Aortic smooth muscle cell (primary cell): ENCODE measurements at places on chromosomes 11 and 22. TPM values are rescaled to one million over a fixed set of nuclear protein-coding genes. Genes with fewer than 3 reads are reported as not detected.

Gene EI24
- 91.4 and 92.1 TPM in 2 replicates for total RNA-seq

Gene BRSK2
- total RNA-seq = 0.12 and 0.26 TPM in 2 replicates

Gene GAB4
- not detected in 2 replicates for total RNA-seq

Gene UPK2
- not detected in 2 replicates for total RNA-seq

Gene OR10A2
- total RNA-seq = not detected in 2 replicates

Gene ZNF74
- total RNA-seq = 5.0 and 5.1 TPM in 2 replicates

Gene HORMAD2
- total RNA-seq = not detected in 2 replicates

Gene ISX
- total RNA-seq = not detected in 2 replicates

Gene ANGPTL5
- 0.25 and 0.92 TPM in 2 replicates for total RNA-seq

Gene SLC5A12
- total RNA-seq = under 0.01 and 0.06 TPM in 2 replicates

Gene PKDREJ
- under 0.01 and 0.06 TPM in 2 replicates for total RNA-seq

Gene TP53AIP1
- total RNA-seq = not detected in 2 replicates

Gene NNMT
- total RNA-seq = 311 and 473 TPM in 2 replicates

Gene P4HA3
- 3.6 and 10.6 TPM in 2 replicates for total RNA-seq

Gene C11orf52
- 0.40 and 1.1 TPM in 2 replicates for total RNA-seq

Gene JHY
- total RNA-seq = 1.1 and 2.0 TPM in 2 replicates

Gene PLEKHB1
- 0.37 and 0.40 TPM in 2 replicates for total RNA-seq

Gene HPX
- 0.79 and 1.4 TPM in 2 replicates for total RNA-seq

Gene TRIM51
- not detected in 2 replicates for total RNA-seq

Gene C22orf31
- total RNA-seq = not detected in 2 replicates

Gene SYT9
- total RNA-seq = 0.06 and 0.13 TPM in 2 replicates

Gene C22orf39
- total RNA-seq = 15.9 and 23.4 TPM in 2 replicates

Gene AQP11
- total RNA-seq = 0.40 and 0.56 TPM in 2 replicates

Gene KCNJ11
- total RNA-seq = not detected in 2 replicates

Gene APOBEC3G
- total RNA-seq = 10.4 and 11.0 TPM in 2 replicates

Gene OSBP2
- 2.2 and 2.9 TPM in 2 replicates for total RNA-seq

Gene VPREB1
- not detected in 2 replicates for total RNA-seq

Gene GPR83
- total RNA-seq = under 0.01 and 0.26 TPM in 2 replicates

Gene HMOX1
- 80.9 and 87.3 TPM in 2 replicates for total RNA-seq

Gene PTPRCAP
- 0.25 and 0.26 TPM in 2 replicates for total RNA-seq

Gene SCUBE1
- 0.19 TPM in 1 of 2 replicates, not detected in the other for total RNA-seq

Gene PTPN5
- not detected in 2 replicates for total RNA-seq

Gene RAPSN
- total RNA-seq = 0.13 and 0.19 TPM in 2 replicates

Gene SLC22A6
- not detected in 2 replicates for total RNA-seq

Gene GNAZ
- 1.8 and 2.8 TPM in 2 replicates for total RNA-seq

Gene RIMBP3C
- total RNA-seq = 0.19 and 0.53 TPM in 2 replicates

Gene PARVG
- 0.06 and 0.13 TPM in 2 replicates for total RNA-seq

Gene SLC1A2
- total RNA-seq = 1.4 and 5.4 TPM in 2 replicates

Gene SLC5A4
- total RNA-seq = 0.13 and 0.31 TPM in 2 replicates

Gene IGF2
- under 0.01 TPM in 1 of 2 replicates, not detected in the other for total RNA-seq

Gene CRYBA4
- not detected in 2 replicates for total RNA-seq

Gene KCNJ1
- total RNA-seq = 0.06 TPM in 1 of 2 replicates, not detected in the other

Gene PLAAT4
- 24.3 and 24.6 TPM in 2 replicates for total RNA-seq

Gene APLNR
- 0.19 and 0.66 TPM in 2 replicates for total RNA-seq

Gene MEI1
- total RNA-seq = 1.2 TPM in 2 replicates

Gene PLAAT2
- total RNA-seq = not detected in 2 replicates

Gene TIMP3
- total RNA-seq = 23.5 and 45.7 TPM in 2 replicates

Gene CD3G
- total RNA-seq = not detected in 2 replicates

Gene PGGHG
- 8.1 and 9.5 TPM in 2 replicates for total RNA-seq

Gene PKP3
- 0.81 and 1.3 TPM in 2 replicates for total RNA-seq

Gene CEP126
- total RNA-seq = 4.2 and 6.3 TPM in 2 replicates

Gene ARL14EP
- total RNA-seq = 18.6 and 20.3 TPM in 2 replicates

Gene FOLR3
- 0.13 and 0.50 TPM in 2 replicates for total RNA-seq

Gene CASP5
- not detected in 2 replicates for total RNA-seq

Gene SYT7
- 8.9 and 21.5 TPM in 2 replicates for total RNA-seq

Gene NXPE1
- total RNA-seq = not detected in 2 replicates

Gene HBG2
- total RNA-seq = 0.19 TPM in 1 of 2 replicates, not detected in the other

Gene FAM180B
- not detected in 2 replicates for total RNA-seq

Gene GRAP2
- not detected in 2 replicates for total RNA-seq

Gene ANO1
- 3.8 and 16.4 TPM in 2 replicates for total RNA-seq
